ENCODE measurements at places on chromosomes 16 and 17.
A peak's percentile ranks its signal among the peaks of the same experiment; 100 is the strongest.

GRCh38 chr16:84754353-84754856 lies 54.6 kb downstream of the USP10 start:
- peak; percentile 72 for DNase-seq

DNA sequence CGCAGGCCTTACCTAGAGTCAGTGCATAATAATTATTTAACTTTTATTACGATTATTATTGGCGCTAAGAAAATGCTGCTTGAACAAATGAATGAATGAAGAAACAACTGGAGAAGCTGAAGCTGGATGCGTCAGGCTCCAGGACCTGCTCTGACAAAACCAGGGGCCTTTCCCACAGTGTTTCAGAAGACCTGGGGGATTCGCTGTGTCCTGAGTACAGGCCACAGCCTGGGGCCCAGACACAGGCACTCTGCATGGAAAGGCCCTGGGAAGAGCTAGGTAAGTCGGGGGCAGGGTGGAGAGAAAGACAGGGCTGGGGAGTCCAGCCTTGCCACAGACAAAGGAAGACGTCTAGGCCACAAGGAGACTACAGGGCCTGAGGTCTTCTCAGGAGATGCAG lies 226.1 kb downstream of the ZNF423 start:
- no peak for DNase-seq

DNA sequence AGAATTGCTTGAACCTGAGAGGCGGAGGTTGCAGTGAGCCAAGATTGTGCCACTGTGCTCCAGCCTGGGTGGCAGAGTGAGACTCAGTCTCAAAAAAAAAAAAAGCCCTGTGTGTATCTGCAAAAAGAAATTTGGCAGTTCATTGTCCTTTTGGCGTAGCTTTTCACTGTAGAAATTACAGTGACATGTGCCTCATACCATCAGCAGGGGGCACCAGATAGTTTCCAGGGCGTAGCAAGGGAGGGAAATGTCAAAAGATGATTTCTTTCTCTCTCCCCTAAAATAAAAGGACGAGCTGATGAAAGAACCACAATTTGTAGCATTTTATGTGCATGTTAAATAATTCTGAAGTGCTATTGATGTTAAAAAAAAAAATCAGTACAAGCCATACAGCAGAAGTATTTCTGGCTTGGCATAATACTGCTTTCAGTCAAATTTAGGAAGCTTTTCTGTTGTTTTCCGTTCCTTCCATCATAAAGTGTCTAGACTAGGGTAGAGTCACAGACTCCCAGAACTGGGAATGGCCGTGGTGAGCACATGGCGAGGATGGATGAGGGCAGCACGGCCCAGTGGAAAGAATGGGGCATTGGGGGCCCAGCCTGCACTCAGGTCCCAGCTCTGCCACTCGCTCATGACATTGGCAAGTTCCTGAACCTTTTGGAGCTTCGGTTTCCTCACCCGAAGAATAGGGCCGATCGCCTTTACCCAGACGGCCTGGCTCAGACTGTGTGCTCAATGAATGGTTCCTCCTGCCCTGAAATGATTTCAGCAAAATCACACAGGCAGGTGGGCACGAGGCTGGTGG lies 59.8 kb upstream of the RPH3AL start:
- peak; percentile 70 for DNase-seq

DNA sequence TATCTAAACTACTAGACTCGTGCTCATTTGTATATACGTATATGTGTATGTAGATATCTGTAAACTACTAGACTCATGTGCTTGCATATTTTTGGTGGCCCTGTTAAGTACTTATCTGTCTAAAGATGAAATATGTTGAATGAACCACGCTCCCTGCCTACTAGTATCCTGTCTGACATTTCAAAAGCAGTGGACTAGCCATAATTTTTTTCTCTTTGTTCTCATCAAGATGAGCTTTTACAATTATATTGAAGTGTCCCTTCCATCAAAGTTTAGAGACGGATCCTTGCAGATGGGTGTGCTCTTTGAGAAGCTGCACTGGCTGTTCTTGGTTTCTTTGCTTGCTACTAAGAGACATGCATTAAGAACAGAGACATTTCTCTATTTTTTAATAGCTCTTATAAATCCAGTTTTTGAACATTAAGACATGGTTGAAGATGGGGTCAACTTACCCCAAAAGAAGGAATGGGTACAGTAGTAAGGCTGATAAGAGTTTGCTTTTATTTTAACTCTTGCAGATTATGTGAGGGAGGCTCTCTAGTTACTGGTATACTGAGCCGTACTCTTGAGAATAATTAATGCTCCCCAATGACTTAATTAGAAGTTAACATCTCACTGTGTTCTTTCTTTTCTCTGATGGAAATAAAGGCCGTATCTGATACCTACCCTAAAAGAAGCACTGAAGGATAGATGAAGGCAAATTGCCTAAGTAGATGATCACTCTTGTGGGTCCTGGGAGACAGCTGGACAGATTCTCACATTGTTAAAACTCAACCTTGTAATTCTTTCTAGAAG lies 3.4 kb downstream of the CNTNAP4 start:
- DNase-seq, result no peak

DNA sequence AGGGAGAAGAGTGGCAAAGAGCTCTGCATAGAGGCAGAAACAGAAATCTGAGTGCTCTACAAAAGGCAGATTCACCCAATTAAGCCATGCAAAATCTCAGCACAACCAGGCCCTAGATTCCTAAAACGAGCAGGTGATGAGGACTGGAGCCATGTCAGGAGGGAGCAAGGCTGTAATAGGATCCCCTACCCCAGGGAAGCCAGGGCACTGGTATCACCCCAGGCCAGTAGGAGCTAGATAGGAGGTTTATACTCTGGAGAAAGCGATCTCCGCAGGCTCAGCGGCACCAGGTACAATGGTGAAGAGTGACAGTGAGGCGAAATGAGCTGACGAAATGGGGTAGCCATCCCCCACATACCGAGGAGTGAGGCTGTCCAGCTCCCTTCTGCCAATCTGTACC lies 171.5 kb downstream of the PARN start:
- no peak for DNase-seq

DNA sequence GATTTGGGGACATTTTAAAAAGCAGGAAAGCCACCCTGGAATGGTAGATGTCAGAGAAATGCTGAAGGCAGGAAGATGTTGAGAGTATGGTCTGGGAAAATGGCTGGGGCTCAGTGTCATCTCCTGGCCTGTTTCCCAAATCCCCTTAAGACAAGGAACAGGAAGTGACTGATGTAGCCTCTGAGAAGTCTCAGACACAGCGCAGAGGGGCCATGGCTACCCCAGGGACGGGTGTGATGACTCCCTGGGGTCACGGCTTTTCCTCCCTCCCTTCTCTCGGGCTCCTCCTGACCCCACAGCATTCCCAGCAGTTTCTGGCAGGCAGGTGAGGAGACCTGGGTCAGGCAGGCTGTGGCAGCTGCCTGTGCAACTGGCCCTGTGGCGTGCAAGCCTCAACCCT lies 45.4 kb downstream of the RAP1GAP2 start:
- no peak for DNase-seq

- DNase-seq, result no peak
Observed at GRCh38 chr16:12362482-12363458, 386.2 kb downstream of the SNX29 start.

GRCh38 chr17:41848788-41849187 lies 11.2 kb downstream of the KLHL10 start:
- no peak for DNase-seq

DNA sequence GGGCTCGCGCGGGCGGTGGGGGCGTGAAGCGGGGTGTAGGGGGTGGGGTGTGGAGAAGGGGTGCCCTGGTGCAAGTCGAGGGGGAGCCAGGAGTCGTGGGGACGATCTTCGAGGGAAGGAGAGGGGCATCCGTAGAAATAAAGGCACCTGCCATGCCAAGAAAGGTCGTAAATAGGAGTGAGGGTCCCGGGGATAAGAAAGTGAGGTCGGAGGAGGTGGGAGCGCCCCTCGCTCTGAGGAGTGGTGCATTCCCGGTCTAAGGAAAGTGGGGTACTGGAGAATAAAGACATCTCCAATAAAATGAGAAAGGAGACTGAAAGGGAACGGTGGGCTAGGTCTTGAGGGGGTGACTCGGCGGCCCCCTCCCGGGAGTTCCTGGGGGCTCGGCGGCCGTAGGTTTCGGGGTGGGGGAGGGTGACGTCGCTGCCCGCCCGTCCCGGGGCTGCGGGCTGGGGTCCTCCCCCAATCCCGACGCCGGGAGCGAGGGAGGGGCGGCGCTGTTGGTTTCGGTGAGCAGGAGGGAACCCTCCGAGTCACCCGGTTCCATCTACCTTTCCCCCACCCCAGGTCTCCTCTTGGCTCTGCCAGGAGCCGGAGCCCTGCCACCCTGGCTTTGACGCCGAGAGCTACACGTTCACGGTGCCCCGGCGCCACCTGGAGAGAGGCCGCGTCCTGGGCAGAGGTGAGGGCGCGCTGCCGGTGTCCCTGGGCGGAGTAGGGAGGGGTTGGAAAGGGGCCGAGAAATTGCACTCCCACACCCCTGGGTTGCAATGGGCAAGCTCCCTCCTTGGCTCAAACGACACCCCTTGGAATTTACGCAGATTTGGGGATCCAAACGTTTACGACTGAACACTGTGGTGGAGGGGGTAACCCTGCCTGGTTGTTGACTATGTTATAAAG lies 888 bp downstream of the CDH1 start:
- DNase-seq, result no peak

GRCh38 chr16:66926961-66927436 lies 1.7 kb upstream of the RRAD start:
- no peak for DNase-seq

DNA sequence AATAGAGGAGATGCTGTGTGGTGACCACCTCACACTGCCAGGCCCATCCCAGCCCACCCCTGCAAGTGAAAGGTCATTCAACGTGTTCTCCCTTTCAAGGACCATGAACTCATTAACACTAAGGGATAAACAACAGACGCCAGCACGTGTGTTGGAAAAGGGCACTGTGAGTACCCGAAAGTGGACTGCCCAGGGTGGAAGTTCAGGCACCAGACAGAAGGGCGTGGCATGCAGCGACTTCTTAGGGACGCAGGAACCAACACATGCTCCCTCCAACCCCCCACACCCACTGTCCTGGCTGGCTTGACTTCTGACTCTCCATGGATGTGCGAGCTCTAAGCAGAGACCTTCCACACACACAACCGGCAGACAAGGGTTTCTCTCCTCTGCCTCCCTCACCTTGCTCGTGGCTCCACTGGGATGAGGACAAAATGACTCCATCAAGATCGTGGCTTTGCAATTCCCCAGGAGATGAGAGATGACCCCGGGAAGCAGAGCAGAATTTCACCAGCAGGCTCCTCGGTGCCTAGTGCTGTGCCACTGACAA lies 11.0 kb downstream of the UBALD1 start:
- no peak for DNase-seq

DNA sequence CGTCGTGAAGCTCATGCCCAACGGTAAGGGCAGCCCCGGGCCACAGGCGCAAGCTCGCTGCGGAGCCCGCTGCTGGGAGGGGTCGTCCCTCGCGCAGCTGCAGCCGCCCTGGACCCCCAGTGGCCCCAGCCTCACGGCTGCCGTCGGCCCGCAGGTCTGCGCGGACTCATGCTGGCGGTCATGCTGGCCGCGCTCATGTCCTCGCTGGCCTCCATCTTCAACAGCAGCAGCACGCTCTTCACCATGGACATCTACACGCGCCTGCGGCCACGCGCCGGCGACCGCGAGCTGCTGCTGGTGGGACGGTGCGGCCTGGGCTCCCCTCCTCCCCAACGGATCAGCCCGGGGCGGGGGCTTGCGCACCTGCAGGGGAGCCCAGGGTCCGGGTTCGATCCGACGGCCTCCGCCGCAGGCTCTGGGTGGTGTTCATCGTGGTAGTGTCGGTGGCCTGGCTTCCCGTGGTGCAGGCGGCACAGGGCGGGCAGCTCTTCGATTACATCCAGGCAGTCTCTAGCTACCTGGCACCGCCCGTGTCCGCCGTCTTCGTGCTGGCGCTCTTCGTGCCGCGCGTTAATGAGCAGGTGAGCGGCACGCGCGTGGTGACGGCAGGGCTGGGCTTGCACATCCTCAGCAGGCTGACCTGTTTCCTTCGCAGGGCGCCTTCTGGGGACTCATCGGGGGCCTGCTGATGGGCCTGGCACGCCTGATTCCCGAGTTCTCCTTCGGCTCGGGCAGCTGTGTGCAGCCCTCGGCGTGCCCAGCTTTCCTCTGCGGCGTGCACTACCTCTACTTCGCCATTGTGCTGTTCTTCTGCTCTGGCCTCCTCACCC lies 5.8 kb downstream of the SLC5A2 start:
- DNase-seq, result no peak

DNA sequence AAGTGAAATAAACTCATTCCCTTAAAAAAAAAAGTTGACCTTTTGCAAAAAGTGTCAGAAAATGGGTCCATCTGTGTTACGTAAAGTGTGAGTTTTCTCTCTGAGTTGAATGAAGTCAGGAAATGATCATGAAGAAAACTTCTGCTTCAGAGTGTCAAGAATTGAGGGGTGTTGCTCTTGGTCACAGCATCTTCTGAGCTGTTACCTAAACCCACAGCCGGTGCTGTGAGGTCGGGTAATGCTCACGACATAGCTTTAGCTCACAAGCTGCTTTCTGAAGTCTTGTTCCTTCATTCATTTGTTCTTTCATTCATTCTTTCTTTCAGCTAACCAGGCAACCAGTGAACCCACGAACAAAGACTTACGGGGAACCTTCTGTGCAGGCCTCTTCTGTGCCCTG lies 372.1 kb downstream of the CPPED1 start:
- no peak for DNase-seq

DNA sequence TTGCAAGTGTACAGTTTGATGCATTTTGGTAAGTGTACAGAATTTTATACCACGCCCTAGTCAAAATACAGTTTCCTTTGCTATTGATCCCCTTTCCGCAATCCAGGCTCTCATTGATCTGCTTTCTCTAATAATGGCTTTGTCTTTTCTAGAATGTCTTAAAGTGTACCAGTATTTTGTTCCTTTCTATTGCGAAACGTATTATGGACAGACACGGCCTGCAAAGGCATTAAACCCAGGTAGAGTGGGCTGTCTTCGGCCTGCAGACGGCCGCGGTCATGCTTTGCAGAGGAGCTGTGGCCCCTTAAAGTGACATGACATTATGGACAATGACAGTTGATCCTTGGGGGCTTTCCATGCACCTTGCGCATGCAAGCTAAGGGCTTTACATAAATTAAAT lies 15.9 kb upstream of the HSBP1 start:
- no peak for DNase-seq

GRCh38 chr17:55122114-55122513 lies 142.6 kb upstream of the HLF start:
- DNase-seq, result no peak

- no peak for DNase-seq
Observed at GRCh38 chr16:81431554-81432353, 12.9 kb upstream of the CMIP start.
